ENCODE measurements at places on chromosomes 1 and 21.

DNA sequence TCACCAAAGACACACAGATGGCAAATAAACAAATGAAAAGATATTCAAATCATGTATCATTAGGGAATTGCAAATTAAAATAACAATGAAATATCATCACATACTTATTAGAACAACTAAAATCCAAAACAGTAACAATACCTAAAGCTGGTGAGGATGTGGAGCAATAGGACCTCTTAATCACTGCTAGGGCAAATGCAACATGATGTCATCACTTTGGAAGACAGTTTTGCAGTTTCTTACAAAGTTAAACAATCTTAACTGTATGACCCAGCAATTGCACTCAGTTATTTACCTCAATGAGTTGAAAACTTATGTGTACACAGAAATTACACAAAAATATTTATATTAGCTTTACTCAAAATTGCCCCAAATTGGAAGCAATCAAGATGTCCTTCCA lies 47.3 kb downstream of the SELENOF start:
- DNase-seq, result no peak

GRCh38 chr1:46767649-46768282 lies 31.1 kb upstream of the CYP4B1 start:
- DNase-seq, result no peak

DNA sequence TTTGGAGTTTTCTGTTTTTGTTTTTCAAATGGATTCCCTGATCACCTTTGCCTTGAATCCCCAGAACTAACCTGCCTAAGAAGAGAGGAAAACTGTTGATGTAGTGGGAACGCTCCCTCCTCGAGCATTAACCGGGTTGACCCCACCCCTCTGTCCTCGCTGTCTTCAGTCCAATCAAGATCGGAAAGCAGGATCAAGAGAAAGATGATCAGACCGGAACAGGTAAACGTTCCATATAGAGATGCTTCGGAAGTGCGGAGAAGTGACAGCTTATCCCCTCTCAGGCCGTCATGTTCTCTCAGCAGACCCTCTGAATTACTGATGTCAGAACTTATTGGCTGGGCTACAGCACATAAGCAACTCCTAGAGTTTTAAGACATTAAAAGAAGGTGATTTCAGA lies 800 bp upstream of the FAM163A start:
- DNase-seq, result no peak

DNA sequence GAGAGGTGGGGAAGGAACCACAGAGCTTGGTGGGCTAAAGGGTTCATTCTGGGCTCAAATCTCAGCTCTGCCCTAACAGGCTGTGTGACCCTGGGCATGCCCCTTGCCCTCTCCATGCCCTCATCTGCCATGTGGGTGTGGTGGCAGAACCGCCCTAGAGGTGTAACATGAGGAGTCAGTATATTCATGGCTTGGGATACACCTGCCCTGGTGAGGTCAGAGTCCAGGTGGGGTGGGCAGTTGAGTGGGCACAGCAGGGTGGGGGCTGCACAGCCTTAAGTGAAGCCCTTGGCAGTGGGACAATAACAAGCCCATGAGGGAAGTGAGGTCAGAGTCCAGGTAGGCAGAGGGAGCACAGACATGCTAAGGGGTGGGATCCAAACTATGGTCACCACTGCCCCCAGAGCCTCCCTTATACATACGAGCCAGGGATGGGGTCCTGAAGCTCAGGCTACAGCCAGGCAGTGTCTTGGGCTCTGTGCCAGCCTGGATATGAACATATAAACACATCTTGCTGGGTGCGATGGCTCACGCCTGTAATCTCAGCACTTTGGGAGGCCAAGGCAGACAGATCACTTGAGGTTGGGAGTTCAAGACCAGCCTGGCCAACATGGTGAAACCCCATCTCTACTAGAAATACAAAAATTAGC lies 59.0 kb upstream of the EFHD2 start:
- no peak for DNase-seq

DNA sequence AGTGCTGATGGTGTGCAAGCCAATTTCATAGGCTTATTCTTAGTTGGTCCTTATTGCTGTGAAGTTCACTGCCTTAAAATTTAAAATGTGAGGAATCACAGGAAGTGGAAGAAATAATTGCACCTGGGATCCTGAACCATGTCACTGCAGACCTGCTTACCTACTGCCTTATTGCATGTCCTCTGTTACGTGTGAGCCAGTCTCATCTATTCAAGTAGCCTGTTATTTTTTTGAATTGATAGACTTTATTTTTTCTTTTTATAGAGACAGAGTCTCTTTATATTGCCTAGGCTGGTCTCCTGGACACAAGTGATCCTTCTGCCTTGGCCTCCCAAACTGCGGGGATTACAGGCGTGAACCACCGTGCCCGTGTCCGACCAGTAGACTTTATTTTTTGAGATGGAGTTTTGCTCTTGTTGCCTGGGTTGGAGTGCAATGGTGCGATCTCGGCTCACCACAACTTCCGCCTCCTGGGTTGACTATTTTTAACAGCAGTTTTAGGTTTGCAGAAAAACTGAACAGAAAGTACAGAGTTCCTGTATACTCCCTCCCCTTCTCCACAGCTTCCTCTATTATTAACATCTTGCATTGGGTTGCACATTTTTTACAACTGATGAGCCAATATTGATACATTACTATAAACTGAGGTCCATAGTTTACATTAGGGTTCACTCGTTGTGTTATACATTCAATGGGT lies 14.0 kb upstream of the DISC1 start:
- DNase-seq, result no peak

- no peak for DNase-seq
Observed at GRCh38 chr1:159791461-159791860, 10.7 kb downstream of the DUSP23 start.

DNA sequence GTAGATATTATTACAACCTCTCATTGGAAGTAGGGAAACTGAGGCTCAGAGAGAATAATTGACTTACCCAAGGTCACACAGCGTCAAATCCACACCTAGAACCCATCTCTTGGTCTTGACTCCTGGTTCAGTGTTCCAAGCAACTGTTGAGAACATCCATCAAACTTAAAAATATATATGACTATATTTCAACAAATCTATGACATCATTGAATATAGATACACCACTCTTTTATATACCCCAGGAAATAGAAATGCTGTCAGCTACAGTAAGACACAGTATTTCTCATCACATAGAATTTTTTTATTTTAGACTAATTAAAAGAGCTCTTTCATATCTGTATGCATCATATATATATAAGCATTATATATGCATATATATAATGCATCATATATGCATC lies 56.9 kb downstream of the RUNX3 start:
- no peak for DNase-seq

GRCh38 chr1:109138358-109138757 lies 24.4 kb downstream of the ELAPOR1 start:
- DNase-seq, result no peak

DNA sequence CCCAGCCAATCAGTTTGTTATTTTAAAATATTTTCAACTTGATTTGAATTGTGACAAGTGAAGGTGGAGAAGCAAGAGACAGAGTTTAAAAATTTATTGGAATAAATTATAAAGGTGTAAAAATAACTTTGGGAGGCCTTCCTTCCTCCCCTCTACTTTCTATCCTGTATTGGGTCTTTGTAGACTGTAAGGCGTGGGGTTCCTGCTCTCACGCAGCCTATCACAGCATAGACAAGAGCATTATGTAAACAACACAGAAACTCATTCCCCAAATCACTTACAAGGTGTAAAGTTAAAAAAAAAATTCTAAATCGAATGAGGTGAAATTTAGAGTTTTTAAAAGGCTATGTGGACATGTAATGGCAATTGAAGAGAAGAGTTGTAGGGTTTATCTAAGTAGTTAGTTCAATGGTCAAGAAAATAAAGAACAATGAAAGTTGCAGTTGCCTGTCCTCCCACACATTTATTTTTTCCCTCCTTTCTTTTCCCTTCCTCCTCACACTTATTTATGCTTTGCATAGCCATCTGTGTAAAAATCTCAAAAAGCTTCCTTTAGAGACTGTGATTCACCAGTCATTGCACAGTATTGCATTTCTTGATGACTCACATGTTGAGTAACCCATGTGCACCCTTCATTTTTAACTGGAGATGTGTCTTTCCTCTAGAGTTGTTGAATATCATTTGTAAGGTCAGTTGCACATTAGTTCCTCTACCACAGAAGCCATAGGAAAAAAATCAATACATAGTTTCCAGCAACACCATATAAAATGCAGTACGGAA lies 242.2 kb downstream of the PTPRC start:
- DNase-seq, result no peak

GRCh38 chr1:58939666-58940370 lies 156.0 kb upstream of the JUN start:
- DNase-seq, result no peak
